GM06990 (cell line): ENCODE measurements at places on chromosomes 16 and 17.

DNA sequence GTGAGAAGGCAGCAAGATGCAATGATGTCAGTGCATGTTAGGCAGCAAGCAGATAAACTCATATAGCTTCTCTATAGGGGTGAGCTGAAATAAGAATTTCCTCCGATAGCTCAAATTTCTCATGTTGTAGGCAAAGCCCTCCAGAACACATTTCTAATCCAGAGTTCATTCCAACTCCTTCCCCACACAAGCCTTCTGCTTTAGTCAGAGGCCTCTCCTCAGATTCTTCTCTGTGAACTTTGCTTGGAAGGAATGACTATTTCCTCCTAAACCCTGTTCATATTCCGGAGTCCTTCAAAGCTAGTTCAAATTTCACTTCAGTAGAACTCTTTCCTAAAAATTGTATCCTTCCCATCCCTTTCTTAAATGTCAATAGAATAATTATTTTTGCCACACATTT, 144.8 kb downstream of the KCNJ2 start:
- DNase-seq: no peak

- DNase-seq: peak; percentile 75
These were observed 480 bp upstream of the PROCA1 start for GRCh38 chr17:28712032-28712704.

DNA sequence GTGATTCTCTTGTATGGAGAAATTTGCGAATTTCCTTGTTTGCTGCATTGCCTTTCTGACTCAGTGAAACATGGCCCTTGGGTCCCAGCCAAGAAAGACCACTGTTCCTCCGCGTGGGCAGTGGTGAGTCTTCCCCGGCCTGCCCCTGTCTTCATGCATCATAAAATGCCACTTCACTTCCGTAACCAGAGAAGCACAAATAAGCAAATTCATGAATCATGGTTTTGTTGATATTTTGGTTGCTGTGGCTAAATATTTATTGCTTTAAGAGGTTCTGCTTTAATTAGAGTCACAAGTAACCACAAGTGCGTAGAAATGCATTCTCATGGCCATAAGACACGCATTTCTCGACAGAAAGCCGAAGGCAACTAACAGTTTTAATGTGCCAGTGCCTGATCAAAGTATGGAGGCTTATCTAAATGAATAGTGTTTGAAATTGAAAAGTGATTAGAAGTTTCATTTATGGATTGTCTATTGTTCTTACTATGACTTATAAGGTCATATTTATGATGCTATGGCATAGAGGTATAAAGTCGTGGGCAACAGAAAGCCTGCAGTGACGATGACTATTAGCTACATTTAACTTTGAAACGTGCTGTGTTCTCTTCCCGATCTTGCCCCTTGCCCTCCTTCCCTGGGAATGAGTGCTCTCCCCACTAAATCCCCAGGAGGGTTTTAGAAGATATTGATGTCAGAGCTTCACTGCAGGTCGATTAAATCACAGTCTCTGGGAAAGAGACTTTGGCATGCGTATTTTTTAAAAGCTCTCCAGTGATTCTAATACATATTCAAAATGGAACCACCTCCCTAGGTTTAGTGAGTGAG, 76.0 kb downstream of the WIPI1 start:
- no peak for DNase-seq

GRCh38 chr16:15604460-15605440, 38.2 kb downstream of the MARF1 start:
- no peak for DNase-seq

- DNase-seq: no peak
These were observed 49.2 kb downstream of the METTL16 start for GRCh38 chr17:2462481-2462880.

GRCh38 chr17:27543464-27543856, 87.2 kb downstream of the KSR1 start:
- no peak for DNase-seq
